ENCODE measurements at places on chromosomes 7 and 10.
A peak's percentile ranks its signal among the peaks of the same experiment; 100 is the strongest.

- DNase-seq, result no peak
These were observed 9.3 kb downstream of the ZNF277 start for GRCh38 chr7:112215787-112216186.

GRCh38 chr7:18978108-18978495, 139.3 kb downstream of the TWIST1 start:
- no peak for DNase-seq

DNA sequence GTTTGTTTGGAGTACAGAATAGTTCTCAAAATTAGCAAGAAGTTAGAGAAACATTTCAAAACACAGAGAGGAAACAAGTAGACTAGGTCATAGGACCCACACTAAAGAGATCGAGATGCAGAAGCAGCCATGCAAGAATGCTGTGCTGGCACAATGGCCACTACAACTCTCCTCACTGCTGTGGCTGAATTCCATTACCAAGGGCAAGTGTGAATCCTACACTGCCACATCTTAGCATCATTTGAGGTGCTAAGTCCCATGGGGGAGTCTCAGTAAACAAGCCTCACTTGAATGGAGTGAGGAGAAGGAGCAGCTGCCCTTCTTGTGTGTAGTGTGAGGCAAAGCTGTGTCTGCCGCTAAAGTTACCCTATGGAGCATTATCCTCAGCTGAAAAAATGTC, 56.7 kb downstream of the PCLO start:
- no peak for DNase-seq

GRCh38 chr7:106001886-106002285, 38.8 kb downstream of the CDHR3 start:
- DNase-seq, result no peak

DNA sequence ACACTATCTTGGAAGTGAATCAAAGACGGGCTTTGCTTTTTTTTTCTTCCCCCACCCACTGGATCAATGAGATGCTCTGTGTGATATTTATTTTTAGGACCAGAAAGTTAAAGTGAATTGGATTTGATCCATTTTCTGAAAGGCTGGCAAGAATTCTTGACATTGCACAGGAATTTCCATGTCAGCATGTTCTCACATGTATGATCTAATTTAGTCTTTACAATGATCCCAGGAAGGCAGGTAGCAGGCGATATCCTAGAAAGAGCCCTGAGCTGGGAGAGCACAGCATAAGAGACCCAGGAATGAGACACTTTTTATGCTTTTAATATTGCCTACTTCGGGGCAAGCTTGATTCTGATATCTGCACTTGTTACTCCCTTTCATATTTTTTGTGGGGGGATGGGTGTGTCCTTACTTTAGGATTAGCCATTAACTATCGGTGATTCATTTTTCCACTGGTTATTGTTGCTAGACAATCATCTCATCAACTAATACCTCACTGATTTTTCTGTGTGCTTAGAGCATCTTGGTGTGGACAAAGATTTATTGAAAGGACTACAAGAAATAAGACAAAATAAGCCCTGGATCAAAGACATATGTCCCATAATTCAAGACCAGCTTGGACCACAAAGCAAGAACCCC, 58.1 kb downstream of the NRP1 start:
- DNase-seq, result no peak

GRCh38 chr10:71504168-71504567, 107.4 kb downstream of the CDH23 start:
- DNase-seq, result no peak

GRCh38 chr7:127413962-127414361, 21.5 kb upstream of the ZNF800 start:
- no peak for DNase-seq

GRCh38 chr7:101138213-101138870, 11.4 kb downstream of the SERPINE1 start:
- DNase-seq, result peak; percentile 94

DNA sequence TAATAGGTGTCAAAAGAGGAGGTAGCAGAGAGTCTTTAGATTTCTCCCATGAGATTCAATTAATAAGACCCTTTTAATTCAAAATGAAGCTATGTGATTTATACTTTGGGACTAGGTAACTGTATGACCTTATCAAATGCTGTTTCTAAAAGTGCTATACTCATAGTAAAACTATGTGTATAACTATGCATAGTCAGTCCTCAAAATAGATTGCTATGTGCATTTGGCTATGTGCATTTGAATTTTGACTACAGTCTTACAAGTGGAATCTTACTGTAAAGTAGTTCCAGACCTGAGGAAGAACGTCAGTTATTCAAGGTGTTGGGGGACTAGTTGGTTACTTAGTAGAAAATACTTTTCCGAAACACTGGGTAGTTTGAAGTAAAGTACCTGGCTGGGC, 36.9 kb downstream of the ADD3 start:
- DNase-seq, result no peak

- DNase-seq, result no peak
These were observed 208.9 kb downstream of the TMEM26 start for GRCh38 chr10:61244261-61244775.

- no peak for DNase-seq
These were observed 50.6 kb downstream of the ADAMTS14 start for GRCh38 chr10:70722820-70723424.

GRCh38 chr10:20380401-20380800, 516.7 kb downstream of the NEBL start:
- DNase-seq, result no peak

DNA sequence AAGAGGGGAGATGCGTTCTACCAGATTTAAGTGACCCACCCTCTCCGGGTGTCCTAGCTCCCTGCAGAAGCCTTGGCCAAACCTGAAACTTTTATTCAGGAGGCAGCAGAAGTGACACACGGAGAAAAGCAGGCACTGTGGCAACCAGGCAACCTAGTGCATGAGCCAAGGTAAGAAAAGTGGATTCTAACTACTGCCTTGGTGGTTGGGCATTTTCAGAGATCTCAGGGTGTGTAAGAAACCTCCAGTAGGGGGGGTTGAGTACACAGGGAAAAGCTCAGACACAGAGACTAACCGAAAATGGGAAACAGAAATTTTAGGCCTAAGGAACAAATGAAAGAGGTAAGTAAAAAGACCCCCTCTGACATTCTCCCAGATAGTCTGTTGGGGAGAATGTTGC, 645.7 kb downstream of the ANKRD7 start:
- no peak for DNase-seq

DNA sequence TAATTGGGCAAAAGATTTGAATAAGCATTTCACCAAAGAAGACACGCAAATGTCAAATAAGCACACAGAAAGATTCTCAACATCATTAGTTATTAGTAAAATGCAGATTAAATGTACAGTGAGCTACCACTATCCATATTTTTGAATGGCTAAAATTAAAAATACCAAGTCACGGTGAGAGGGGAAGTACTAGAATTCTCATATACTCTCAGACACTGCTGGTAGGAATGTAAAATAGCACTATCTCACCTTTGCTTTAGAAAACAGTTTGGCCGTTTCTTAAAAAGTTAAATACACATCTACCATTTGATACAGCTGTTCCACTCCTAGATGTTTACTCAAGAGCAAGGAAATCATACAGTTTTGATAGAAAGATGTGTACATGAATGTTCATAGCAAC, 115.8 kb upstream of the CELF2 start:
- DNase-seq, result no peak

GRCh38 chr10:36354633-36355032, 712.5 kb upstream of the FZD8 start:
- DNase-seq, result no peak

DNA sequence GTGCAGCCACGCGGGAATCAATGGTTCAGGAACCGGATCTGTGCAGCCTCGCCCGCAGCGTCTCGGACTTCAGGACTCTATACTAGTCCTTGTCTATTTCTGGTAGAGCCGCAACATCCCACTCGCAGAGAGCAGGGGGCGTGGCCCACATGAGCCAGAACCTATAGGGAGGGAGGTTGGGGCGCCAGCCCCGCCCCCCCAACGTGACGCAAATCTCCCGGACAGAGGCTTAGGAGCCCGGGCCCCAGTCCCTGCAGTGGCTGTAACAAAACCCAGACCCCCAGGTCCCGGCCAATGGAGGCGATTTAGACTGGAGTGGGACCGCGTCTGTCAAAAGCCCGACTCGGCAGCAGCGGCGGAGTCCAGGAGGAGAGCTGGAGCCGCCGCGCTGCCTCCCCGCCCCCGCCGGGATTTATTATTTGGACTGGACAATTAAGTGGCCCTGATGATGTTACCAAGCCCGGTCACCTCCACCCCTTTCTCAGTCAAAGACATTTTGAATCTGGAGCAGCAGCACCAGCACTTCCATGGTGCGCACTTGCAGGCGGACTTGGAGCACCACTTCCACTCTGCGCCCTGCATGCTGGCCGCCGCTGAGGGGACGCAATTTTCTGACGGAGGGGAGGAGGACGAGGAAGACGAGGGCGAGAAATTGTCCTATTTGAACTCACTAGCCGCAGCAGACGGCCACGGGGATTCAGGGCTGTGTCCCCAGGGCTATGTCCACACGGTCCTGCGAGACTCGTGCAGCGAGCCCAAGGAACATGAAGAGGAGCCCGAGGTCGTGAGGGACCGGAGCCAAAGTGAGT, at the start of gene NKX2-3:
TSS of gene NKX2-3 (plus strand) at position 256 of the 809 bp plus-strand sequence. CDS start at position 446, 190 bp downstream.
- peak; percentile 78 for DNase-seq

GRCh38 chr7:137245890-137246289, 97.6 kb downstream of the PTN start:
- no peak for DNase-seq

- DNase-seq, result no peak
These were observed 41.3 kb downstream of the CCDC6 start for GRCh38 chr10:59865101-59865500.

GRCh38 chr7:43847496-43847895, 21.8 kb downstream of the MRPS24 start:
- no peak for DNase-seq

- no peak for DNase-seq
These were observed 540.2 kb downstream of the LRMDA start for GRCh38 chr10:75971402-75972211.

DNA sequence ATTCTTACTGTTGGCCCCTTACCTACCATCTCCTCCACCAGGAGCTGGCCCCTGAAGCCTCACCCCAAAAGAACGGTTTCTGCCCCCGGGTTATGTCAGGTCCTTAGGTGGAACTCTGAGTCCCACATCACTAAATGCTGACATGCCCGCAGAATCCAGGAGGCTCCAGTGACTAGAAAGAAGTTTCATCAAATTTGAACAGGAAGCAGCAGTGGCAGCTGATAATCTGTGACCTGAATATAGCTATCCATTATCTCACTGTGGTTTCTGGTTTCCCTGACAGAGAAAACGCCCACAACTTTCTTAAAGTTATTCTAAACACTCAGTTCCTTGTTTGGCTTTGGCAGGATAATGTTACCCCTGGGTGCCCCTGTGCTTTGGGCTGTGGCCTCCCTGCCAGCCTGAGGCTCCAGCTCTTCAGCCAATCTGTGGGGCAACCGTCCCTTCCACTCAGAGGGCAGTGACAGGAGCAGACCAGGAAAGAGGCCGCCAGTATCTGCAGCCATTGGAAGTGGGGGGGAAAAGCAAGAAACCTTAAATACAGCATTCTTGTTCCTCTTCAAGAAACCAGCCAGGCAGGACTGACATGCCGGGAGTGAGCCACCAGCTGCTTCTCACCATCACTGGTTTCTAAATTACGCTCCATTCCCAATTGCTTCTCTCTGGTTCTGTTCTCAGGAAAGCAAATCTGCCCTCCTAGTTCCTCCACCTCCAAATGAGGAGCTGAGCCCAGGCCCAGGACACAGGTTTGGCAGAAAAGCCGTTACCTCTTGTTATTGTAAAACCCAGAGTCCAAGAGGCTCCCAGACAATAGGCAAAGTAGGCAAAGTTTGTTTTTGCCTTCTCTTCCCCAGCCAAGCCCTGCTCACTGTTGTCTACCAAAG, 41.2 kb upstream of the VCL start:
- peak; percentile 53 for DNase-seq

DNA sequence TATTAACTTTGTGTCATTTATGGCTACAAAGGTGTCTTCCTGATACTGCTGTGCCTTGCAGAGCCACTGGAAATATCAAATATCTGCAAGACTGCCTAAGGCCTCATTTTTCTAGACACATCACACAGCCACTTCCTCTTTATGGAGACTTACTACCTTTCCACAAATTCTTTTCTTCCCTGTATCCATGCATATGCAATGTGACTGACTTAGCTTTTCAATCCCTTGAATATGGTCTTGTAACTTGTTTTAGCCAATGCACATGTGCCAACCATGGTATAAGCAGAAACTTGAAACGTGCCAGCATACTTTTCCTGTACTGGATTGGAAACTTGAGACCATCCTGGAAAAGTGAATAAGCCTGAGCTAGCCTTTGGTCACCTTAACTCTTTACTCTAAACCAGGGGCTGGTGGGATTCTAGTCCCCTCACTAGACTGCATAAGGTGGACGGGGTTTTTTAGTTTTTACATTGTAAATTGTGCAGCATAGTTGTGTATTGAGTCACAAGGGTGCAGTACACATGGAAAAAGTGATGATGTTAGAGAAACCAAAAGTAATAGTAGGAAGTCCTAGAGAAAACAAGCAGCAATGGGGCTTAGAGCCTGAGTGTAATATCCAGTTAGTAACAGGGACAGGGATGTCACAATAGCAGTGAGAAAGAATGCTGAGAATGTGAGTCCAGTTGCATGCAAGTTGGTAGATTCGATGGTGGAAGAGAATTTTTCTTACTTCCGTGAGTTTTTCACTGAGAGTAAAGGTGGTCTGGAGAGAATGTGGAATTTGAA, 879.5 kb downstream of the SORCS1 start:
- DNase-seq, result no peak

GRCh38 chr7:127973832-127974231, 57.4 kb downstream of the LRRC4 start:
- DNase-seq, result no peak

DNA sequence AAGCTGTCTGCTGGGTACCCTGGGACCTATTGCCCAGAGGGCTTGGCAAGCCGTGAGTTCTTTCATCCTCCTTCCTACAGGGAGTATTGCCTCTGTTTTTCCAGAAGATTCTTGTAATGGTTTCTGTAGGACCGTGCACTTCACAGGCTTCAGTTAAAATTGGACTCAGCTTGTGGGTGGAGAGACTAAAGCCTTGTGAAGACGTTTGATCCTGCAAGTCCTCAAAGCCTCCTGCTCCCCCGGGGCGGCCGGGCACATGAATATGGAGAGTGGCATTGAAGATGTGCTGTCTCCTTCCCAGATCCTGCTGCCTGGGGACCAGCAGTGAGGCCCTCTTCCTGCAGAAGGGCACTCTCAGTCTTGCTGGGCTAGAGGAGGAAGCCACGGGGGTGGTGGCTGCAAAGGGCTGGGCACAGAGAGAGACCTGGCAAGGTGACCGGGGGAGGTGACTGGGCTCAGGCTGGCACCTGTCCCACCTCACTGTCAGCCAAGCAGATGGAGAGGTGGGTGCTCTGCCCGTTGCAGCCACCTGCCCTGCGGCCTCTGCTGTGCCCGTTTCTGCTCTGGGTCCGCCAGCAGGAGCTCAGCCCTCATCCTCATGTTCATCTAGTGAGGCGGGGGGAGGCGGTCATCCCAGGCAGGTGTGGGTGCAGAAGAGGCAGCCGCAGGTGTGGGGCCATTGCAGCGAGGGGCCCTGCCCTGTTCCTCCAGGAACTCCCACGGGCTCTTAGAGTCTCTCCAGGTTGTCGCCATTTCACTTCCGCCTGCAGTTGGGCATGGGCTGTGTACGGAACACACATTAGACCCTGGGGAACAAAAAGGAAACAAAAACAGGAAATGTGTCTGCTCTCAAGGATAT, 55.7 kb downstream of the TMEM209 start:
- no peak for DNase-seq

GRCh38 chr7:830069-830468, 2.2 kb upstream of the SUN1 start:
- DNase-seq, result no peak
